ENCODE measurements at places on chromosomes 4 and X.

DNA sequence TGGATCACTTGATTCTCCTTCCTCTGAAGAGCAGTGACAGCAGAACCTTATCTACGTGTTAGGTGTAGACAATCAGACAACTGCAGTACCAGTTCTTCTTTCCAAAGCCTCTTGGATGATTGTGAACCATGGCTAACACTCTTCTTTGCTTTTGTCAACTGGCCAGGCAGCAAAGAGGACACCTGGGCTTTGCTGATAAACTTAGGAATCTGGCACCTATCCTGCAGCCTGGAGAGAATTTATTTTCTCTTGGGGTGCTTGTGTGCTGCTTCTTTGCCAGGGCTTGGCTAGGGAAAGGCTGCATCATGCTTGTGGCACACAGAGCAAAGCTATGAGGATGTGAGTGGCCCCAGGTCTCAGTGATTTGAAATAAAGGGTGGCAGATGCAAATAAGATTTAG lies 77.4 kb downstream of the ANAPC4 start:
- no peak for DNase-seq

GRCh38 chr4:121771869-121772268 lies 6.9 kb upstream of the SMIM43 start:
- DNase-seq: no peak

DNA sequence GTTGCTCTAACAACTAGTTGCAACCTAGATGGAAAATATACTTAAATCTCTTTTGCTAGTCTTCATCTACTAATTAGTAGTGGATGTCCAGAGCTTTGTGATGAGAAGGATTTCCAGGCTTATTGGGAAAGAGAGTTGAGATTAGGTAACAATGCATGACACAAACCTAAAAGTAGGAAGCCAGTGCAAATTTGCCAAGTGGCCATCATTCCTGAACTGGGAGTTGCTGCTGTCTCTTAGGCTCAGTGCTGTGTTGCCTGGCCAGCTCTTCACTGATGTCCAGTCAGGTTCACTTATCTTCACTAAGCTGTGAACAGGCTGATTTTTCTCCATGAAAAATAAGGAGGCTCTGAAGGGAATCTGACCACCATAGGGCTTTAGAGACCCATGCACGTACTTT lies 105.6 kb upstream of the AMOT start:
- no peak for DNase-seq

- no peak for DNase-seq
Measured at GRCh38 chr4:83387012-83387411, 52.4 kb upstream of the HPSE start.

All from activated CD8-positive, alpha-beta memory T cell treated with anti-CD3 and anti-CD28 coated beads for 4 hours (primary cell).